ENCODE measurements at places on chromosomes 6 and 20.

DNA sequence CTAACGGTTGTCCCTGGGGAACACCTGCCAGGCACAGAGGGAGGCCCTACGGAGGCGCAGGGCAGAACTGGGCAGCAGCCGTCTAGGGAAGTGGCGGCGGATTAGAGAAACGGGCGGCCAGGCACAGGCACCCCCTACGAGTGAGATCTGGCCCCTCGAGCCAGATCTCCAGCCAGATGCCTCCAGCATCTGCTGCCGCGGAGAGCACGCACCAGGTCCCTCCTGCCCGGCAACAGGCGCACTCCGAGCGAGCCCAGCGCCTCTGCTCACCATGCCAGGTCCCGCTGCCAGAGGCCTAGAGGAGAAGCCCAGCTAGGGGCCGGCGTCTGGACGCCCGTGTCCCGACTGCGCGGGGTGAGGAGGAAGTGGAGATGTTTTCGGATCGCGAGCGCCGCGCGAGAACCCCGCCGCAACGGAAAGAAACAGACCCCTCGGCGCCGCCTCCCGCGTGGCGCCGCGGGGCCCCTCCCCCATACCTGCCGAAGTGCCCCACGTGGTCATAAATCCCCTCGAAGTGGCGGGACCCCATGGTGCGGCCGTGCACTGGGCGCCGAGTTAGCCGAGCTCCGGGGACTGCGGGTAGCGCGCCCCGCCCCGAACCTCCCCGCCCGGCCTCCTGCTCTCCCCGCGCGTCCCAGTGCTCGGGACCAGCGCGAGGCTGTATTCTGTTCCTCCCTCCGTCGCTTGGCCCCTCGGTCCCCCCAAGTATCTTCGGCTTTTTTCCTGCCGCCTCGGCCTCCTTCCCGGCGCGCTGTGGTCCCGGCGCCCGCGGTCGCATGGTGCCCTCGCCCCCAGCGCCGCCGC lies at the start of gene SLC22A16:
Gene SLC22A16 (minus strand): TSS at position 568 of the 804 bp plus-strand sequence. CDS start 39 bp downstream, at position 529.
- no peak for DNase-seq

GRCh38 chr6:16522937-16523336 lies 238.3 kb downstream of the ATXN1 start:
- no peak for DNase-seq

DNA sequence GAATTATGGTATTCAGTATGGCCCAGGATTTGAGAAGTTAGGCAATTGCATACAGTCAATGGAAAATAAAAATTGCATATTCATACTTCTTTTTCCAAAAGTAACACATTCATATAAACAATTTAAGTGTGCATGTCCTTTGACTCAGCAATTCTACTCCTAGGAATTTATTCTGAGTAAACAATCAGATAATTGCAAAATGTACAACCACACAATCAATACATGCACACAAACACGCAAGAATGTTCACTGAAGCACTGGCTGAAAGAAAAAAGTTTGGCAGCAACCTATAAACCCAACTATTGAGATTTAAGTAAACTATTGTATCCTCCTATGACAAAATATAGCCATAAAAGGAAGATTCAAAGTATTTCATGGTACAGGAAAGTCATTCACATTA lies 1.6 kb downstream of the CYP39A1 start:
- DNase-seq = no peak

DNA sequence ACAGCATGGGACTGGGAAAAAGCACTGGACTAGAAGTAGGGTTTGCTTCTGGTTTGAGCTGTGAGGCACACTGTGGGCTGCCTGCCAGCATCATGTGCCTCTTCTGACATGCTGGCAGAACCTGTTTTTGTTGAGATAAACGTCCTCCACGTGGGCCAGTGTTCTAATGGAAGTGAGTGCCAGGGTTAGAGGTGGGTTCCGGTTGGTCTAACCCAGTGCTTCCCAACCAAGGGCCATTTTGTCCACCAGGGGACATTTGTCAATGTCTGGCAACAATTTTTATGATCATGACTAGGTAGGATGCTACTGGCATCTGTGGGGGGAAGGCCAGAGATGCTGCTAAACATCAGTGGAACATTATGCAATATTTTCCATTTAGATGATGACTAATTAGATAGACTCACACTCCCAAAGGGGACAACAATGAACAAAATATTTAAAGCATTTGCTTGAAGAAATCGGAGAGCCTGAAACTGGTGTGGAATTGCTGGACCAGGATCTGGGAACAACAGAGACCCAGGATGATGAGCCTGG lies 7.8 kb upstream of the APMAP start:
- no peak for DNase-seq

DNA sequence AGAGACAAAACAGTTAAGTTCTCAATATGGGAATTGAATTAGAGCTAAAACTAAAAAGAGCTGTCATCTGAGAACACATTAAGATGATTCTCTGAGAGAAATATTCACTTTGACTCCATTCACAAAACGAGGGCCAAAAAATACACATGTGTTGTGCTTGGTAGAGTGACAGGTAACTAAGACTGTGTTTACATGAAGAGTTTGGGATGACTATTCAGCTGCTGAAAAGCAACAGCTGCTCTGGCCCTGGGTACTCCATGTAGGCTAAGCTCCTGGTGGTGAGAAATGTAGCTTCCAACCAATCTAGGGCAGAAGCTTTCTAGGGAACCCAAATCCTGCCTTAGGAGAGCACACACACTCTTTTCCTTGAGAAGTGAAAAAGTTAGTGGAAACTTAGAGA lies 184.5 kb downstream of the COL21A1 start:
- no peak for DNase-seq

DNA sequence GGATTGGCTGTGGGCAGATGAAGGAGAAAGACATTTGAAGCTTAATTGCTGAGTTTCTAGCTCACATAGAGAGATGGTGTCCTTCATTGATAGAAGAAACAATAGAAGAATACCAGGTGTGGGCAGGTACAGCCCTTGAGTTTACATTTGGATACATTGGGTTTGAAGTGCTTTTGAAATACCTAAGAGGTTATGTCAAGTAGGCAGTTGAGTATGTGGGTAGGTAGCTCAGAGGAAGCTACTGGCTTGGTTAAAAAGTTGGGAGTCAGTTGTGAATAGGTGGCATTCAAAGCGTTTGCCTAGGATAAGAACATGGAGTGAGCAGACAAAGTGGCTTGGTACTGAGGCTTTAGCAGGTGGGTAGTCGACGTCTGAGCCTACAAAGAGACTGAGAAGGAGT lies 25.0 kb downstream of the NDUFAF5 start:
- DNase-seq = no peak

- peak; percentile 82 for DNase-seq
Observed at GRCh38 chr20:63957690-63958441, 1.6 kb upstream of the UCKL1 start.

DNA sequence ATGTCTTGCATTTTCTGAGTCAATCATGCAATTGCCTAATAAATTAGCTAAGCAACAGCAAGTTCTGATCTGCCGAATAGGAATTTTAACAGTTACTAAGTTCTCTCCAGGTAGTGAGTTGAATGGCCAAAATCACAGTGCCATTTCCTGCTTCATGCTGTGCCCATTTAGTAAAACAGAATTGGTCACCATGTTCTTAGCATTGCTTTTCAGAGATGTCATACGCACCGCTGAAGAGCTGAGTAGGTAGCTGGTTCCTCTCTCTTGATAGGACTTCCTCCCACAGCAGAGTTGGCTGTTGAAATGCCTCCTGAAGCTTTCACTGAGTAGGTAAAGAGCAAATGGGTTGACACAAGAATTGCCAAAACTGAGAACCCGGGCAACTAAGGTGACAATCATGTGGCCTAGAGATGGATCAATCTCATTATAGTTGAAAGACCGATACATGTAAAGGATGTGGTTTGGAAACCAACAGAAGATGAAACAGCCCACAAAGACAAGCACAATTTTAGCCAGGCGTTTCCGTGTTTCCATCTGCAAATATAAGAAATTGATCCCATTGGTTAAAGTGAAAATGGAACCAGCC lies 57.1 kb upstream of the GJE1 start:
- no peak for DNase-seq

- no peak for DNase-seq
Observed at GRCh38 chr6:150741633-150742200, 123.8 kb upstream of the MTHFD1L start.

DNA sequence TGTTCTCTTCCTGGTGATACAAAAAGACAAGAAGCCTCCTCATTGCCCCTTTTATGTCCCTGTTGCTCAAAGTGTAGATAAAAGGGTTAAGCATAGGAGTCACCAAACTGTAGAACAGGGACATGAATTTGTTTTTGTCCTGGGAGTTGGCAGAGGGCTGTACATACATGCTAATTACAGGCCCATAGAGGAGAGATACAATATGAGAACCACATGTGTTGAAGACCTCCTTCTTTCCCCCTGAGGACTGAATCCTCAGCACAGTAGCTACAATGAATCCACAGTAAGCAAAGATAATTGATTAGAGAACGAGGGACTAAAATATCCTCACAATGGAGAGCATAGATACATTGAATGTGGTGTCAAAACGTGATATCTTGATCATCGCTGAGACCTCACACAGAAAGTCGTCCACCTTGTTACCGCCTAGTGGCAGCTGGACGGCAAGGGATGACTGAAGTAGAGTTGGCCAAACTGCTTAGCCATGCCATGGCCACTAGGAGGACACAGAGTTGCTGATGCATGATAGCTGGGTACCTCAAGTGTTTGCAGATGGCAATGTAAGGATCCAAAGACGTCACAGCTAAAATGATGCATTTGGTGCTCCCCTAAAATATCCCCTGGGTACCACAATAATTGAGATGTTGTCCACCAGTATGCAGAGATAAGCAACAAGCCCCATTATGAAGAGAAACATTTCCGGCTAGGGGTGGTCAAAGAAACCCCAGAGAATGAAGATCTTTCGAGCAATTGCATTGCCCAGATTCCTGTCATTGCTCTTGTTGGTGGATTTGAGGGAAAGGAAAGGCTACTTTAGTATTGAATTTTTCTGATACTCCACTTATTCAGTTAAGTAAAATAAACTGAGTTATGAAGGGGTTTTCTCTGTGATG lies 15.0 kb downstream of the OR2B3 start:
- no peak for DNase-seq

DNA sequence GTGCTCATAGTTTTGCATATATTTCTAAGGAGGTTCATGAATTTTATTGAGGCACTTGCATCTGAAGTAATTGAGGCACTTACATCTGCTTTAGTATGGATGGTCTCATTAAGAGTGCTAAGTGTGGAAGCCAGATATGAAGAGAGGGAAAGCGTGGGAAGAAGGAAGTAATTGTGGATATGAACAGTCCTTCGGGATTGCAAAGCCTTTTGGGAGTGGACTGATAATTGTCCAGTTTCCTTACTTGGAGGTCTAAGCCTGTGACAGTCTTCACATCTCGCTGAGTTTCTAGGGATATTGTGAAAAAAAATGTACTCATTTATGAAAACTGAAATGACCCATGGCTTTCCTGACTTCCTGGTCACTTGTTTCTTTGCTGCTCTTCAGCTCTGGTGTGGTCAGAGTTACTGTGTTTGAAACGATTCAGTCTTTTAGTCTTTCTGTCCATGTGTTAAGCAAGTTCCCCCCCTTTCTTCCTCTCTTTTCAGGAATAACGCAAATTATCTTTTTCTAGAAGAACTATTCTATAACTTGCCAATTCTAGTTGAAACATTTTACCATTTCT lies 137.3 kb downstream of the ZFAND3 start:
- no peak for DNase-seq

DNA sequence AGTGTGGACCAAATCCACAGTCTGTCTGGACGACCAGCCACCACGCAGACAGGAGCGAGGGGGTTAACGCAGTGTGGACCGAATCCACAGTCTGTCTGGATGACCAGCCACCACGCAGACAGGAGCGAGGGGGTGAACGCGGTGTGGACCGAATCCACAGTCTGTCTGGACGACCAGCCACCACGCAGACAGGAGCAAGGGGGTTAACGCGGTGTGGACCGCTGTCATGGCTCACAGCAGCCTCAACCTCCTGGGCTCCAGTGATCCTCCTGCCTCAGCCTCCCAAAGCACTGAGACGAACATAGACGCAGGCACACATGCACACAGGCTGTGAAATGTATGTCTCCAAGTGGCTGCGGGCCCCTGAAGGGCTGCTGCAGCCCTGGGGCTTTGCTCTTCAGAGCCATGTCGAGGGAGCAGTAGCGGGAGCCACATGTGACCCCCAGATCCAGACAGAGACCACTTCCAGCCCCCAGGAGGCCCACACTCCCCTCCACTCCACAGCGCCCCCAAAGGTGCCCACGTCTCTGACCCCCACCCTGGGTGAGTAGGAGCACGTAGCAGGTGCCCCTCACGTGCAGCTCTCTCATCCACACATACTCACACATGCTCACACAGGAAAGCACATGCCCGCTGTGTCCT lies 98.1 kb downstream of the YTHDF1 start:
- peak; percentile 45 for DNase-seq

DNA sequence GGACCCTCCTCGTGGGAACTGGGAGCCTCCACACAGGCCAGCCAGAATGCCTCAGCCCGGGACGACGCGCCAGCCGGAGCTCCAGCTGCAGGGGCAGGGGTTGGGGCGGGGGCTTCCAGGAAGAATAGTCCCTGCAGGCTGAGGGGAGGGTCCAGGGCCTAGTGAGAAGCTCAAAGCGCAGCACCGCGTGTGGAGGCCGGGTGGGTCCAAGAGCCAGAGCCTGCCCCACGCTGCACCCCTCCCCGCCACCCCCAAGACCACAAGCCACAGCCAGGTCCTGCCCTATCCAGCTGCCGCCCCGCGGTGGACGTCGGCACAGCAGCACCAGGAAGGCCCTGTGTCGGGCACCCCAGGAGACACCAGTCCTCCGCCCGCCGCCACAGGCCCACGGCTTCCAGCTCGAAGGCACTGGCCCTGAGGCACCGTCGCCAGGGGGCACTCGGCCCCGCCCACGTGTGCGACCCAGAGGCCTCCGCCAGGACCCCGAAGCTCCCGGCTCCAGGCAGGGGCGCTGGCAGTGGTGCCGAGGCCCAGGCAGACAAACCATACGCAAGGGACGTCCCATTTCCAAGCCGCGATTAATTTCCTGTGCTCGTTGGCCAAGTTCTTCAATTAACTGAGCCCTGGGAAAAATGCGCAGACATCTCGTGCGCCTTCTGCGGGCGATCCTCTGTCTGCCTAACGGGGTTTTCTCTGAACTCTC lies 19.5 kb downstream of the KCNQ2 start:
- DNase-seq = no peak

- no peak for DNase-seq
Observed at GRCh38 chr6:101572627-101573026, 179.1 kb downstream of the GRIK2 start.

DNA sequence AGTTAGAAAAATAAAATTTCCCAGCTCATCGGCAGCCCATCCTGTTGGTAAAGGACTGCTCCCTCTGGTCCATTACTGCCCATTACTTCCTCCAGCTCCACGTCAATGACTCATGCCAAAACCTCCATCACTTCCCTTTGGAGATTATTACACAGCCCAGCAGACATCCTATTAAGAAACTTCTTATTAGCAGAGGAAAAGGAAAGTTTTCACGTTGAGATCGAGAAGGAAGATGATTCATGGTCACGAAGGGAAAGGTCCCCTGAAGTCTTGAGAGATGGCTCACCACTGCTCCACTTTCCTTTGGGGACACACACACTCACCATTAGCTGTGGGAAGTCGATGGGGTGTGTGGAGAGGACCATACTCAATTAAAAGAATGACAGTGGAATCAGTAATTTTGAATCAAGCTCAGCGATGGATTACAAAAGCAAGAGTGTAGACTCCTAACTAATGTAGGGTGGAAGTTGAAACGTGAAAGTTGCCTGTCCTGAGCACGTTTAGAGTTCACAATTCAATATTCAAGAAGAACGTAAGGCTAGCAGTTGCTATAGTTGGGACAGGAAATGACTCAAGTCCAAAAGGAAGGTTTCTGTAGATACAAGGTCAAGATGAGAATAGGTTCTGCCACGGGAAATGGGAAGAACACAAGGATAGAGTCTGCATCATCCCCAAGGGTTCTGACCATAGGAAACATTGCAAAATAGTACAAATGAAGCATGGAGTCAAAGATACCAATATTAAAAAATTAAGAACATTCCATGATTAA lies 21.6 kb downstream of the SASH1 start:
- no peak for DNase-seq
